ENCODE measurements at places on chromosomes 16 and 17.

DNA sequence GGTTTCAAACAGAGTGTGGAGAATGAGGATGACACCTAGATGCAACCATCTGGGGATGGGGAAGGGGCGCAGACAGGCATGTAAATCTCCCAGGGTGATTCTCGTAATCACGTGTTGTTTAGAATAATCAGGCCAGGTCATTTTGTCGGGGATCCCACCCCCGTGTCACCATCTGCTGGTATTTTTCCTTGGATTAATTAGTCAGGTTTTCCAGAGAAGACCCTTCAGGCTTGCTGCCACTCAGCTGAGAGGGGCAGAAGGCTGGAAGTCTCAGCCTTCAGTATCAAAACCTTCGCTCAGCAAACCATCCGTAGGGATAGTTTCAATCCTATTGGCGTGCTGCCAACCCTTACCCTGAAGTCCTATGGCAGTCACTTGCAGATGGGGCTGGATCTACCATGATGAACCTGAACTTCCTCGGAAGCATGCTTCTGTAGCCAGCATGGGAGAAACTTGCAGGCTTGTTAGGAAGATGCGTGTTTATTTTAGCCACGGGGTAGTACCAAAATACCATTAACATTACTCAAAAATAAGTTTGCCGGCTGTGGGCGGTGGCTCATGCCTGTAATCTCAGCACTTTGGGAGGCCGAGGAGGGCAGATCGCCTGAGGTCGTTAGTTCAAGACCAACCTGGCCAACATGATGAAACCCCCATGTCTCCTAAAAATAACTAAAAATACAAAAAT is 7.5 kb upstream of the ADCY9 start:
- DNase-seq: no peak

- no peak for DNase-seq
These were observed 14.7 kb downstream of the CA7 start for GRCh38 chr16:66858740-66859396.

DNA sequence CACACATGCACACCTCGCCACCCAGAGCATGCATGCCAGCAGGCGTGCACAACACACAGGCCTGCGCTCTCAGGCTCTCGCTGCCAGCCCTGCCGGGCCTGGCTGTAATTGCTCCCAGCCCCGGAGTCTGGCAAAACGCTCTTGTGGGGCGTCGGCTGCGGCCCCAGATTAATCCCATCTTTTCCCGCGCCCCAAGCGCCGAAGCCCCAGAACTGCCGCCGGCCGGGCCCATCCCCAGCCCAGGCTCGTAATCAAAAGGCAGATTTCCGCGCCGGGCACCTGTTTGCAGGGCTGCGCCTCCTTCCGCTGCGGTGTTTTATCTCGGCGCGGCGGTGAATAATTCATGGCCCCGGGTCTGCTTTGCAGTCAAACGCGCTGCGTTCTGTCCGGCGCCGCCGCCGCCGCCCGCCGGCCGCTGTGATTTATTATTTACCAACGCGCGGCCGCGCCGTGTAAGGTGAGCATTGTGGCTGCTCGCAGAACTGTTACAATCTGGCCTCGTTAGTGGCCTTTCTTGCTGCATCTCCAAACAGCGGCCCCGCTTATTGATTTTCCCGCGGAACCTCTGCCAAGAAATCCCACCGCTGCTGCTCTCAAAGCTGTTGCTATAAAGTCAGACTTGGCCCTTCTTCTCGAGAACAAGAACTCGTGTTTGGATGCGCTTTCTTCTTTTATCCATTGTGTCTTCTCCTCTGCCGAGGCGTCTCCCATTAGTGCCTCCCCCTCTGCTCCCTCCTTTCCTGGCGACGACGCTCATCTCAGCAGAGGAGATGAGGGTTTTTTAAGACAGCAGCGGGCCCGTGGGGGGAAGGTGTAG is 126.1 kb downstream of the IRX5 start:
- DNase-seq: no peak

GRCh38 chr17:36856903-36857381 is 80.3 kb upstream of the LHX1 start:
- no peak for DNase-seq

GRCh38 chr17:74226252-74226651 is 12.9 kb downstream of the TTYH2 start:
- no peak for DNase-seq

GRCh38 chr17:57243171-57243622 is 13.1 kb upstream of the MSI2 start:
- peak; percentile 77 for DNase-seq

- DNase-seq: peak; percentile 64
These were observed 89.9 kb downstream of the C16orf78 start for GRCh38 chr16:49463529-49463928.

GRCh38 chr16:68696514-68696913 is 40.6 kb upstream of the CDH1 start:
- DNase-seq: no peak

- DNase-seq: no peak
These were observed 39.3 kb downstream of the CHD9 start for GRCh38 chr16:53094013-53094630.

DNA sequence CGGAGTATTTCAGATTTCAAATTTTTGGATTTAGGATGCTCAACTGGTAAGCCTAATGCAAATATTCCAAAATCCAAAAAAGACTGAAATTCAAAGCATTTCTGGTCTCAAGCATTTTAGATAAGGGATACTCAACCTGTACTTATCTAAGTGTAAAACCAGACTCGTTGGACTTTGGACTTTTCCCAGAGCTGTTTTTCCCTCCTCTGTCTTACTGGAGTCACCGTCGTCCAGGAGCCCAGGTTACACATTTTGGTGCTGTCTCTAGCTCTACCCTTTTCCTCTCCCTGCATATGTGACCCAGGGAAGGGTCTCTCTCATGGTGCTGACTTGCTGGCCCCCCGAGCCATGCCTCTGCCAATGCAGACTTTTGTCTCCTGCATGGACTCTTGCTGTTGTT is 46.0 kb upstream of the MMP2 start:
- no peak for DNase-seq

GRCh38 chr17:32287804-32288511 is 22.3 kb downstream of the RHBDL3 start:
- DNase-seq: no peak

DNA sequence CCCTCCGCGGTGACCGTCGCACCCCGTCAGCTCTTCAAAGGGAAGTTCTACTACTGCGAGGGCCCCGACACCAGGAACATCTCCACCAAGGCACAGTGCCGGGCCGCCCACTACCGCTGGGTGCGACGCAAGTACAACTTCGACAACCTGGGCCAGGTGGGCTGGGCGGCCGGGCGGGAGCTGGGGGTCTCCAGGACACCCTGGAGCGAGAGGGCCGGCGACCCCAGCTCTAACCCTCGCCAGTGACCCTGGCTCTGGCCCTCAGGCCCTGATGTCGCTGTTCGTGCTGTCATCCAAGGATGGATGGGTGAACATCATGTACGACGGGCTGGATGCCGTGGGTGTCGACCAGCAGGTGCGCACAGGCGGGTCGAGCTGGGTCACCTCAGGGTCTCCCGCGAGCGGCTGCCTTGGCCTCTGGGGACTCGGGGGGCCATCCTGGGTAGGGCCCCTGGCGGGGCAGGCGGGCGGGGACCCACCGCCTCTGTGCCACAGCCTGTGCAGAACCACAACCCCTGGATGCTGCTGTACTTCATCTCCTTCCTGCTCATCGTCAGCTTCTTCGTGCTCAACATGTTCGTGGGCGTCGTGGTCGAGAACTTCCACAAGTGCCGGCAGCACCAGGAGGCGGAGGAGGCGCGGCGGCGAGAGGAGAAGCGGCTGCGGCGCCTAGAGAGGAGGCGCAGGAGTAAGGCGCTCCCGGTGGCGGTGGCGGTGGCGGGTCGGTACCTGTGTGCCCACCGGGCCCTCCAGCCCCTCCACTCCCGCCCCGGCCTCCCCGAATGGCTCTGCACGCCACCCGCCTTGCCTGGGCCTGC is 13.4 kb downstream of the TPSG1 start:
- DNase-seq: no peak

GRCh38 chr17:18314059-18314730 is 599 bp downstream of the TOP3A start:
- no peak for DNase-seq
